Kidney (tissue), 22 donors: ENCODE measurements at places on chromosomes 7 and 10. TPM values are rescaled to one million over a fixed set of nuclear protein-coding genes. Genes with fewer than 3 reads are reported as not detected.
A peak's percentile ranks its signal among the peaks of the same experiment; 100 is the strongest.

UCMA gene
- total RNA-seq, result not detected

- peak; percentile 56 for DNase-seq
- H3K4me1 ChIP-seq, result no peaks in the 10 kb centered on the region
- H3K36me3 ChIP-seq, result no peaks in the 10 kb centered on the region
- no peaks in the 10 kb centered on the region for H3K27me3 ChIP-seq
Observed at GRCh38 chr10:113047963-113048781, 98.1 kb downstream of the TCF7L2 start.

- no peaks in the 10 kb centered on the region for H3K36me3 ChIP-seq
- H3K4me1 ChIP-seq, result no peaks in the 10 kb centered on the region
- no peaks in the 10 kb centered on the region for H3K27me3 ChIP-seq
- no peak overlapping the region for H3K27ac ChIP-seq
Observed at GRCh38 chr10:7706534-7707073, 3.5 kb downstream of the ITIH2 start.

GRCh38 chr7:2175514-2175913 is 57.2 kb downstream of the MAD1L1 start:
- H3K4me1 ChIP-seq, result peaks cover 4% of the 10 kb centered on the region
- H3K4me3 ChIP-seq, result no peak overlapping the region
- H3K27me3 ChIP-seq, result no peaks in the 10 kb centered on the region
- peak; percentile 70 for DNase-seq
- H3K36me3 ChIP-seq, result no peaks in the 10 kb centered on the region
- H3K27ac ChIP-seq, result no peak overlapping the region

DNA sequence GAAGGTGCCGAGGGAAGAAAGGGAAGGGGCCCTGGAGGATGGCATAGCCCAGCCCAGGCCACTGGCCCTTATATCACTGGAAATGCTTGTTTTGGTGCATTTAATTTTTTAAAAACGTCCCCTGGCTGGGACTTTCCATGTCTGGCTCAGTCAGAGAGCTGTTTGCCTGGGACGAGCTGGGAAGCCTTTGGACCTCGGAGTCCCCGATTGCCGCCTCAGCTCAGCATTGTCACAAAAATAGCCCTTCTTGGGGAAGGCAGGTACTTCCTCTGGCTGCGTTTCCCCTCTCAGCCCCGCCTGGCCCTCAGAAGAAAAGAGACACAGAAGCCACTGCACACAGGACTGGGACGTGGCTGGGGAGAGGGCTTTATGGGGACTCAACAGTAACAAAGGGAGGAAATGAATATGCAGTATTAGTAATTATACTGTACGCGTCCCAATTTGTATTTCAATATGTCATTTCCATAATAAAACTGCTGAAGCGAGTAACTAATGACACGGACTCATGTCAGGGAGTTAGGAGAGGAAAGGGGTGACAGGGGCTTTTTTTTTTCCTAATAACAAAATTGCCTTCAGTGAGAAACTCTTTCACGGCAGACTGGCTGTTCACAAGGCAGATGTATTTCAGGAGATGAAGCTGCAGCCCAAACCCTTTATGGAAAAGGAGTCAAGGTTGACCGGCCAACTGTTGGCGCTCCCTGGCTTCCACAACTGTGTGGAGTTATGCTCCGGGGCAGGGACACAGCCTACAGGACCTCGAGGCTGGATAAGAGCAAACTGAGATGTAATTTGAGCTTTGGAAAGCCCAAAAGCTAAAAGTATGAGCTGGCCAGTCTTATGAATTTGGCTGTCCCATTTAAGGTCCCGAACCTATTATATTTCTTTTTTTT is 31.0 kb upstream of the MXI1 start:
- H3K4me3 ChIP-seq, result no peak overlapping the region
- no peak overlapping the region for H3K27ac ChIP-seq
- peaks cover 2% of the 10 kb centered on the region for H3K4me1 ChIP-seq

FOXP2 gene
- total RNA-seq, result 8.0 TPM

- H3K36me3 ChIP-seq, result no peaks in the 10 kb centered on the region
- peaks cover 3% of the 10 kb centered on the region for H3K4me1 ChIP-seq
- DNase-seq, result no peak
- no peaks in the 10 kb centered on the region for H3K27me3 ChIP-seq
- no peak overlapping the region for H3K27ac ChIP-seq
Observed at GRCh38 chr7:68425377-68425776, 1172.9 kb upstream of the AUTS2 start.

DNA sequence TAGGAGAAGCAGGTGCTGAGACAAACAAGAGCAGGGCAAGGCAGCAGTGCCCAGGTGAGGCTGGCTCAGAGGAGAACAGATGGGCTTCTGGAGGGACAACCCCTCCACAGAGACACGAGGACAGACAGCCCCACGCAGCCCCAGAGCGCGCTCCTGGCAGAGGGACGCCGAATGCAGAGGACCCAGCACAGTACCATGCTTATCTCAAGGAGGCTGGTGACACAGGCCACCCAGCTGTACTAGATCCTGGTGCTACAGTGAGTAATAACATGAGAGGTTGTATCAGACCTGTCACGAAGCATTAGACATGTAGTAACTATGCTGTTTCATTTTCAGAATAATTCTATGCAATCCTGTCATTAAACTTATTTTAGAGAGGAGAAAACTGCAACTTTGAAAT is 60.4 kb upstream of the NCAPG2 start:
- no peaks in the 10 kb centered on the region for H3K4me1 ChIP-seq
- no peak overlapping the region for H3K4me3 ChIP-seq
- H3K27me3 ChIP-seq, result no peaks in the 10 kb centered on the region
- no peak overlapping the region for H3K27ac ChIP-seq

GRCh38 chr10:106395041-106395749 is 769.3 kb downstream of the SORCS1 start:
- DNase-seq, result no peak
- H3K27ac ChIP-seq, result no peak overlapping the region
- no peak overlapping the region for H3K4me3 ChIP-seq
- H3K36me3 ChIP-seq, result no peaks in the 10 kb centered on the region
- no peaks in the 10 kb centered on the region for H3K27me3 ChIP-seq
- H3K4me1 ChIP-seq, result no peaks in the 10 kb centered on the region

TMEM120A gene
- total RNA-seq, result 47.0 TPM
